Activated CD4-positive, alpha-beta memory T cell treated with anti-CD3 and anti-CD28 coated beads for 36 hours (primary cell): ENCODE measurements at places on chromosomes 6 and 20. TPM values are rescaled to one million over a fixed set of nuclear protein-coding genes. Genes with fewer than 3 reads are reported as not detected.

The PRDM13 gene
- not detected for total RNA-seq

- DNase-seq, result no peak
These were observed 17.4 kb upstream of the HM13 start for GRCh38 chr20:31496761-31497295.

The CCHCR1 gene
- total RNA-seq, result 44.5 TPM

- no peak for DNase-seq
These were observed 113.2 kb downstream of the CARMIL1 start for GRCh38 chr6:25392372-25392771.

The ATAT1 gene
- total RNA-seq, result 7.6 TPM

GRCh38 chr20:6053064-6053775, 640 bp downstream of the LRRN4 start:
- DNase-seq, result no peak
